ENCODE measurements at places on chromosomes 1 and 21.
A peak's percentile ranks its signal among the peaks of the same experiment; 100 is the strongest.

DNA sequence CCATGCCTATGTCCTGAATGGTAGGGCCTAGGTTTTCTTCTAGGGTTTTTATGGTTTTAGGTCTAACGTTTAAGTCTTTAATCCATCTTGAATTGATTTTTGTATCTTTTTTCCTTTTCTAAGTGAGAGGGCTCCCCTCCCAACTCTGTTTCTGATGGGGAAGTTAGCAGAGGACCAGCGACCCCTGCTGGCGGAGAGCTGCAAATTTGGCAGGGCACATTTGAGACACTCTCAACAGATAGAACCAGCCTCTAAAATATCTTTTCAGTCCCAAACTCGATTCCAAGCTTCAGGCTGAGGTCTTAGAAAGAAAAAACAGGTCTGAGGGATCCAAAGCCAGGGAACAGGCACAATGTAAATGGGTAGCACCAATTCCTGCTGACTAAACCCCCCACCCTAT, 32.5 kb downstream of the LRRC3 start:
- DNase-seq, result no peak

DNA sequence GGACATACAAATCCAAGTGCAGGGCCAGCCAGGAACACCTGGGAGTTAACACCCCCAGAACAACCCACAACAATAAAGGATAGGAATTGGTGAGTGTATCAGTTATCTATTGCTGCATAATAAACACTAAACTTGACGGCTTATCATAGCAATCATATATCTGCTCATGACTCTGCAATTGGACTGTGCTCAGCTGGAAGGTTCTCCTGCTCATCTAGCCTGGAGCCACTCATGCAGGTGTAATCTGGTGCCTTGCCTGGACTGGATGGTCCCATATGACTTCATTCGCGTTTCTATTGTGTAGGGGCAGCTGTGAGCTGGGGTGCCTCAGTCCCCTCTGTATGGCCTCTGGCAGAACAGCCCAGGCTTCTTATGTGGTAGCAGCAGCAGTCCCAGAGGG, 76.3 kb upstream of the KLHDC7A start:
- DNase-seq, result no peak

- no peak for DNase-seq
These were observed 4.1 kb downstream of the GSTM1 start for GRCh38 chr1:109691759-109692158.

DNA sequence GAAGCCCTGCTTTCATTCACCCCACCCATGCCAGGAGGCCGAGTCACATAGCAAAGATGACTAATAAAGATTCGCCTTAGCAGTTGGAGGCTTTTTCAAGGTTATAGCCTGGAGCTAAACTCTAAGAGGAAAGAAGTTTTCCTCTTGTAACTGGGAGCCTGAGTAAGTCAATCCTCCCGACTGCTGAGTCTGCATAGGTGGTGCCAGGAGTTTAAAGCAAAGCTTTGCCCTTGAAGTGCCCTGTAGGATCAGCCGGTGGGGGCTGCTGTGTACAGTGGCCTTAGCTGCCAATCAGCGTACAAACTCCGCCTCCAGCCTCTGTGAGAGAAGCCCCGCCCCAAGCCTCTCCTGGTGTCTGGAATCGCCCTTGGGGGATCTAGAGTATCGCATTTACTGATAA, 147.5 kb upstream of the SPATA6 start:
- no peak for DNase-seq

DNA sequence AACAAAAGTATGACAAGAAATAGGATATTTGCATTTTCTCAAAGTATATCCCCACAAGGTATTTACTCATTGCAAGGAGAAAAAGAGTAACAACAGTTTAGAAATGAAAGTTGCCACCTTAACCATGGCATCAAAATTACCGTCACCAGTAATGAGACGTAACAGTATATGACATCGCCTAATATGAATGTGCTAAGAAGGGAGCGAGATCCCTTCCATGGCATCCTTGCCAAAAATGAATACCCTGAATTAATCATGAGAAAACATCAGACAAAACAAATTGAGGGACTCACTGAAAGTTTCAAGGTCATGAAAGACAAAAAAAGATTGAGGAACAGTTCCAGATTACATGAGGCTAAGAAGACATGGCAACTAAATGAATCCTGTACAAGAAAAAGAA, 78.9 kb upstream of the MROH9 start:
- DNase-seq, result no peak

DNA sequence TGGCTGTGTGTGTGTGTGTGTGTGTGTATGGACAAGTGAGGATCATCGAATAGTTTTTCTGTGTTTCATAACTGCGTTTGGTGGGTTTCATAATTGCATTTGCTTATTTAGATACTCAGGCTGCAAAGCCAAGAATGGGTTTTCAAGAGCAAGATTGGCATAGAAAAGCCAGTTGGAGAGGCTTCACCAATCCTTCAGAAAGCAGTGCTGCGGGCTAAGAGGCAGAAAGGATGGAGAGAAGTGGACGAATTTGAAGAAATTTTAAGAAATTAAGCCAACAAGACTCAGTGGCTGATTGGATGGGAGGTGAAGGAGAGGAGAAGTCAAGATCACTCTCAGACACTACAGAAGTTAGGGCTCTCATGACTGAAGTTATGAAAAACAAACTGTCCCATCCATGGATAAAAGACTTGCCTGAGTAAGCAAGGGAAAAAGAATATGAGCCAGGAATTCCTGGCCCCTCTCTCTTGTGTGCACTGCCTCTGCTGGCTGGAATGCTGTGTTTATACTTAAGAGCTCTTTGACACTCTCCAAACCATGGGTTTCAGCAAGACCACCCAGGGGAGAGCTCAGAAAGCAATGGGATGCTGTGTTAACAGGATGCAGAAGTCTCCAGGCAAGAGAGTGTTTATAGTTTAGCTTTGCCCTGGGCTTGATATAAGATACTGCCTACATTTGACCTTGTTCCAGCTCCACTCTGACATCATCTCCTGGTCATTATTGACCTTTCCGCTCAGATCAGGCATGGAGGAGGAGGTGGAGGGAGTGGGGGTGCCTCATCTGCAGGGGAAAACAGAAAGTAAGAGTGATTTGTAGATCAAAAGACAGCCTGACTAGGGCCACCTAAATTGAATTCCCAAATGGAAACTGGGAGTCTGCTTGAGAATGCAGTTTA, 232.0 kb upstream of the PLXNA2 start:
- DNase-seq, result peak; percentile 59

DNA sequence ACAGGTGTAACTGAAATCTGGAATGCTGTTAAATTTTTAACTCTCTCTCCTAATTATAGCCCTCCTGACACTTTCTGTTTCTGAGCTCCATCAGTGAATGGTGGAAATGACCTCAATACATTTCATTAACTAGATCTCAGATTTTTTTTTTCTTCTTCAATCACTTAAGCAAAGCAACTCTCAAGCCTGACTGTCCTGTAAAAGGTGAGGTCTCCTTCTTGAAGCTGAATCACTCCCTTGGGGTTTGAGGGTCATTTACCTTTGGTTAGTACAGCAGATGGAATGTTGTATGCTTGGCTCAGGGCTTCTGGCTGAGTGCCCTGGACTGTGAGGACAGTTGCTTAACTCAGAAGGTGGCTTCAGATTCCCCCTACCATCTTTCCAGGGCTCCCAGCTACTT, 518.7 kb downstream of the PTPRC start:
- DNase-seq, result no peak

- DNase-seq, result no peak
These were observed 383.8 kb downstream of the DSCAM start for GRCh38 chr21:40463176-40463575.

DNA sequence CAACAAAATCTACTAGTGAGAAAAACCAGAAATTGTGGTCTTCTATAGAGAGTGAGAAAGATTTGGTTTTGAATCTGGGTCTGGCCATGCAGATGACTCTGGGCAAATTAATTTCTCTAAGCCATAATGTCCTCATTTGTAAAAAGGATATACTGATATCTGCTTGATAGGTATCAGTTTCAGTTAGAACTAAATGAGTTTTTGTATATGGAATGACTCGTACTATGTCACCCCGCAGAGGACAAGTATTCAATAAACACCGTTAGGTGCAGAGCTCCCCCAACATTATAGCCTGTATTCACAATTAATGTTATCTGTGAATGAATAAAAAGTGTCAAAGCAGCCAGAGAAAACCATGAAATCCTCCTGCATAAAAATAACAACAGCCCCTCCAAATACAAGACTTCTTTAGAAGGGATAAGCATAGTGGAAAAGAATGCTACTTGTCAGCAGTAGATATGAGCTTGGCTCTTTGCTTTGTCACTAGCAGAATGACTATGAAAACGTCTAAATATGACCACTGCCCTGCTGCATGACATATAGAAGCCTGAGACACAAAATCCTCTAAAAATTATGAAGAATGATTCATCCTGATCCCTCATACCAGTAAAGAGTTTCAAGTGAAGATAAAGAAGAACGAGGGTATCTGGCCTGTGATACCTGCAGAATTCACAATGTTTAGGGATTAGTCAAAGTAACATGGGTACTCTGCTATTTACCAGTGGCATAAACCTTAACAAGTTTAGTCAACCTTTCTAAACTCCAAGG, 17.8 kb downstream of the SCAF4 start:
- DNase-seq, result no peak

- DNase-seq, result no peak
These were observed 66.2 kb downstream of the CD46 start for GRCh38 chr1:207817778-207818751.

DNA sequence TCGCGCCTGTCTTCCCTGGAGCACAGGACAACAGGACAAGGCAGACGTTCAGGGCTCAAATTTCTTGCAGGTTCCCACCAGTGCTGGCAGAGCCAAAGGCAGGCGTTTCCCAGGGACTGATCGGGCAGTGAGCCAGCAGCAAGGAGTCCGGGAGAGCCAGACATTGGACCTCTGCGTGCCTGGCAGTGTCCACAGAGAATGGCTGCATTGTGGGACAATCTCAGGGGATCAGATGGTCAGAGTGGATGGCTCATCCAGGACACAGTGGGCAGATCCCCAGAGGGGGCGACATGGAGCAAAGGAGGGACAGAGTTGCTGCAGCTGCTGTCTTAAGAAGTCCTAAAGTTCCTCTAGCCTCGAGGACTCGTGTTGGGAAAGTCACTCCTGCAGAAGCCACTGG, 4.6 kb downstream of the TMEM63A start:
- peak; percentile 64 for DNase-seq

GRCh38 chr1:155933591-155934096, 569 bp downstream of the KHDC4 start:
- no peak for DNase-seq

GRCh38 chr1:167238713-167239112, 18.0 kb downstream of the POU2F1 start:
- DNase-seq, result no peak

DNA sequence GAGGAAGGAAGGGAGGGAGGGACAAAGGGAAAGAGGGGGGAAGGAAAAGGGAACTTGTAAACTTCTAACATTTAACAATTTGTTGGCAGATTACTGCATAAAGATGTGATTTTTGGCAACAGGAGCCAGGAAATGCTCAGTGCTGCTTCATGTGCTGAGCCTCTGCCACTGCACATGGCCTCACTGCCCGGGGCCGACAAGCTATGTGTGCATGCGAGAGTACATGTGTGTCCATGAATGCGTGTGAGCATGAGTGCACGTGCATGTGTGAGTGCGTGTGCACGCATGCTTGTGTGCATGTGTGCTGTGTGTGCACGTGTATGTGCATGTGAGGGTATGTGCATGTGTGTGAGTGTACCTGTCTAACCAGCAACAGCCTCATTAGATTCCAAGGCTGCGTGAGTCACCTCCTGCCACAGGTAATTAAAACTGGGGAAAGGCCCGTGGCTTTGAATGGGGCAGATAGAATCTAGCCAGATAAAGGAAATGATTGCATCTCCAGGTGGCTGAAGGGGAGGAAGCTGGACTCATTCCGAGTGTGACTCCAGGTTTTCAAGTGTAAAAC, 41.4 kb upstream of the TSPEAR start:
- DNase-seq, result peak; percentile 40

DNA sequence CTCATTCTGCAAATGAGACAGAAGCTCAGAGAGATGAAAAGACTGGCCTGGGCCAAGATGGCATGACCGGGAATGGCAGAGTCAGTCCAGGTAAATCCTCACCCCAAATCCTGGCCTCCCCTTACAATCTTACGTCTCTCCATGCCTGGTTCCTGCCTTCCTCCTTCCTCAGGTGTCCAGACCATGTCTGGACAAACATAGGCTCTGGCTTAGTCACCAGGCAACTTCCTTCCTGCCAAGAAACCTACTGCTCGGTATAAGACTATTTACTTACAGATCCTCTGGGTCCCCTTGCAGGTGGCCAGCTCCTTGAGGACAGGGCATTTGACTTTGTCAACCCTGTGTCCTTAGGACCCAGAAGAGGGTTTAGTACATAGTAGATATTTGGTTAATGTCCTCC, 69.4 kb upstream of the ROR1 start:
- DNase-seq, result no peak

- DNase-seq, result no peak
These were observed 407.0 kb downstream of the PTPRU start for GRCh38 chr1:29643281-29643680.

DNA sequence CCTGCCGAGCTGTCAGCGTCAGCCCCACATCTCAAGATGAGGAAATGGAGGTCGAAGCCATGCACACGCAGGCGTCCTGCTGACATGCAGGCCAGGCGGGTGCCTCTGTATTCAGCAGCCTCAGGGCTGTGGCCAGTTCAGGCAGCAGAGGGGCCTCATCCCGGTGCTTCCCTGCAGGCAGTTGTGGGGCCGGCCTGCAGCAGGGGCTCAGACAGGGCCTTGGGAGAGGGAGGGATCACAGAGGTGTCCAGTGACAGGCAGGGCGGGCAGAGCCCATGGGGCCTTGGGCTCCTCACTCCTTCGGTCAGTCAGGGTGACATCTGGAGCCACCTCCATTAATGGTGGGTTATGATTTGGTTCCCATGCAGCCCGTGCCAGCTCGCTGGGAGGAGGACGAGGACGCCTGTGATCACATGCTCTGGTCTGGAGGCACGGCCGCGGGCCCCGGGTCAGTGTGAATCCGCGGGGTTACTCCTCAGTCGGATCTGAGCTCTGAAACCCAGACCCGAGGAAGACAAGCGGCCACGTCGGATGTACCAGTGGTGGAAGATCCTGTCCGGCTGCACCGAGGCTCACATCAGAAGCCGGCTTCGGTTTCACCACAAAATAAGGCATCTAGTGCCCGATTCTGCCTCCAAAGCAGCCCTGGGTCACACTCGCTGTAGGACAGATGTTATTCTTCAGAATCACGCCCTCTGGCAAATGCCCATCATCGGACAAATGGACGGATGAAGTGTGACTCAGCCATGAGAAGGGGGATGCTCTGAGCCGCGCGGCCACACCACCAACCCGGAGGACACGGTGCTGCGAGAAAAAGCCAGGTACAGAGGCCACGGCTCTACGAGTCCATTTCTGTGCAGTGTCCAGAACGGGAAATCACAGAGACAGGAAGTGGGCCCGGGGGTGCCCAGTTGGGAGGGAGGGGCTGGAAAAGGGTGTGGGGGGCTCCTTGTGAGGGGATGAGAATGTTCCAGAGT, 33.4 kb downstream of the KRTAP10-1 start:
- DNase-seq, result no peak

DNA sequence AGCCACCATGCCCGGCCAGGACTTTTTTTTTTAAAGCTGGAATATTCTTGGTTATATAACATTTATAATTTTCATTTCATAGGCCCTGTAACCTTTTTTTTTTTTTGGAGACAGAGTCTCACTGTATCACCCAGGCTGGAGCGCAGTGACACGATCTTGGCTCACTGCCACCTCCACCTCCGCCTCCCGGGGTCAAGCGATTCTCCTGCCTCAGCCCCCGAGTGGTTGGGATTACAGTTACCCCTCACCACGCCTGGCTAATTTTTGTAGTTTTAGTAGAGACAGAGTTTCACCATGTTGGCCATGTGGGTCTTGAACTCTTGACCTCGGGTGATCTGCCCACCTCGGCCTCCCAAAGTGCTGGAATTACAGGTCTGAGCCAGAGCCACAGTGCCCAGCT, 12.6 kb downstream of the ZYG11B start:
- no peak for DNase-seq

- no peak for DNase-seq
These were observed 23.8 kb downstream of the ANP32E start for GRCh38 chr1:150212070-150212469.

Data from NCI-H2029 (cell line).